Cortex of kidney (tissue), 1 donor: ENCODE measurements at places on chromosomes 3 and 15.

DNA sequence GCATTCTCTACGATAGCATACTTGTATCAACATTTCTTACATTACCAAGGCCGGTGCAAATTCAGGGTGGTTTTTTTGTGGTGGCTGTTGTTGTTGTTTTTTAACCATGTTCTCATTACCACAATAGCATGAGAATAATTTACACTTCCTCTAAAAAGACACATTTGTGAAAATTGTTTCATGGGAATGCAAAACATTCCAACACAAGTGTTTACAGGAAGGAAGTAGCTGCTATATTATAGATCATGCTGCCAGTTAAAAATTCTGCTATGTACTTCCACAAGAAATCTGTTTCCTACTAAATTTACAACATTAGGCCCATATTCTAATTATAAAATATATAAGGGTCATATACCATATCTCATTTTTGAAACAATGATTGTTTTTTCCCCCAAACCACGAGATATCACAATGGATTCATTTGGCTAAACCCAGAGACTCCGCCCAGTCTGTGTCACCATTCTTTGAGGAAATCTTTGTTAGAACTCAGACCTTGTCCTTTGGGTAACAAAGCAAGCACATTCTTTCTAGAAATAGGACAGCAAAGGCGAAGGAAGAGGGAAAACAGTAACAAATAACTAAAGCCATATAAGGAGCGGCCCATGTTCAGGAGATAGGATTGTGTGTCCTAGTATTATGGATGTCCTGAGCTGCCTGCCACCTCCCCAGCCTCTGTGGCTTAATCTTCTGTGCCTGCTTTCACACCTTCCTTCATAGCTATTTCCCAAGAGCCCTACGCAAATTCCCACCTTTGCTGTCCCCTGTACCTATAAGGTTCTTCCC, 60.1 kb downstream of the UACA start:
- no peak for DNase-seq

DNA sequence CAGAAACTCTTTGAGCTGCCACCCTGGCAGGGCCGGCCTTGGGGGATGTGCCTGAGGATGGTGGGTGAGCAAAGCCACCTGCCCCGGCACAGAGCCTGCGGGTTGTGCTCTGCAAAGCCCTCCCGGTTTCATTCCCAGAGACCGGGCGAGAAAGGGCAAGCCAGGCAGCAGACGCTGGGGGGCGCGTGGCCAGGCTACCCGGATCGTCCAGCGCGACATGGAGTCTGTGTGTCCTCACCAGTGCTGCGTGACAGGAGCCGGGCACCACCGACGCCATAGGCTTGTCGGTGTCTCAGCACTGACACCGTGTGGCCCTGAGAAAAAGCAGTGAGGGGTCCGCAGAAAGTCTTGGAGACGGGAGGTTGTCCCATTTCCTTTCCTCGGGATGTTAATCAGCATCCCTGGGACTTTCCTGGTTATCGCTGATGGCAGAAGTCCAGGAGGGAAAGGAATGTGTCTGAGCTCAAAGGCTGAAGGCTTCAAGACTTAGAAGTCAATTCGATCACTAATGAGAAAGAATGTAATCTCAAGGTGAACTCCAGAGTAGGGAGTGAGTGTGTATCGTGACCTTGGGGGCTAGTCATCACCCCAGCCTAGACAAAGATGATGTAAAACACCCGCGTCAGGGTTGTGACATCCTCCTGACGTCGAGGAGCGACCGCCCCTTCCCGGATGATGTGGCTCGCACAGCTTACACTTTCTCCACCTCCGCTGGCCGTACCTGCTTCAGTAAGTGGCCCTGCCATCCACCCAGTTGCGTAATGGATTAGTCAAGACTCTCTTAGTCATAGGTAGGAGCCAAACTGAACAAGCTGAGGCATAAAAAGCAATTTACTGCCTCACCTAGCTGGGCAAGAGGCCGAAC, 36.3 kb upstream of the PLA2G4E start:
- no peak for DNase-seq

GRCh38 chr15:98683831-98684230, 35.5 kb downstream of the IGF1R start:
- DNase-seq, result no peak

GRCh38 chr3:152159328-152159727, 109.4 kb upstream of the MBNL1 start:
- no peak for DNase-seq

DNA sequence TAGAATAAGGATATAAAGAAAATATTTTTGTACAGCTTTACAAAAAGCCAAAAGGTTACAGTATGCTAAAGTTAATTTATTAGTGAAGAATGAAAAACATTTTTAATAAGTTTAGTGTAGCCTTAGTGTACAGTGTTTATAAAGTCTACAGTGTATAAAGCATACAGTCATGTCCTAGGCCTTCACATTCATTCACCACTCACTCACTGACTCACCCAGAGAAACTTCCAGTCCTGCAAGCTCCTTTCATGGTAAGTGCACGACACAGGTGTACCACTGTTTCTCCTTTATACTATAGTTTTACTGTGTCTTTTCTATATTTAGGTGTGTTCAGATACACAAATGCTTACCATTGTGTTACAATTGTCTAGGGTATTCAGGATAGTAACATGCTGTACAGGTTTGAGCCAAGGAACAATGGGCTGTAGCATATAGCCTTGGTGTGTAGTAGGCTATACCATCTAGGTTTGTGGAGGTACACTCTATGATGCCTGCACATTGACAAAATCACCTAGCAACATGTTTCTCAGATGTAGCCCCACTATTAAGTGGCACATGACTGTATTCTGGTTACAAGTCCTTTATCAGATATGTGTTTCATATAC, 197.1 kb upstream of the KBTBD8 start:
- DNase-seq, result no peak

DNA sequence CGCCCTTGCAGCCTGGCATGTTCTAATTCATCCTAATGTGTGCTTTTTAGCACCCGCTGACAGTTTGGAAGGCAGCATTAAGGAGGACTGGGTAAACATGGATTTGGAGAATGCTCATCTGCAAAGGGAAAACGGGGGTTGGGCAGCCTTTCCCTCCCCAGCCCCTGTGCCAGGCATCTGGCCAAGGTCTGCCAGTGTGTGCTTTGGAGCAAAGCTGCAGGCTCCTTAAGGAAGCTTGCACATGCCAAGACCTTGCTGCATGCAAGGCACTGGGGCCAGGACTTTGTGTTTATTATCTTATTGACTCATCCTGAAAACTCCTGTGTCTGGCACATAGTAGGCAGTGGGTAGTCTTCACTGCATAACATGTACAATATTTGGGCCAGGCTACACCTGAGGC, 20.1 kb downstream of the FAM3D start:
- no peak for DNase-seq

DNA sequence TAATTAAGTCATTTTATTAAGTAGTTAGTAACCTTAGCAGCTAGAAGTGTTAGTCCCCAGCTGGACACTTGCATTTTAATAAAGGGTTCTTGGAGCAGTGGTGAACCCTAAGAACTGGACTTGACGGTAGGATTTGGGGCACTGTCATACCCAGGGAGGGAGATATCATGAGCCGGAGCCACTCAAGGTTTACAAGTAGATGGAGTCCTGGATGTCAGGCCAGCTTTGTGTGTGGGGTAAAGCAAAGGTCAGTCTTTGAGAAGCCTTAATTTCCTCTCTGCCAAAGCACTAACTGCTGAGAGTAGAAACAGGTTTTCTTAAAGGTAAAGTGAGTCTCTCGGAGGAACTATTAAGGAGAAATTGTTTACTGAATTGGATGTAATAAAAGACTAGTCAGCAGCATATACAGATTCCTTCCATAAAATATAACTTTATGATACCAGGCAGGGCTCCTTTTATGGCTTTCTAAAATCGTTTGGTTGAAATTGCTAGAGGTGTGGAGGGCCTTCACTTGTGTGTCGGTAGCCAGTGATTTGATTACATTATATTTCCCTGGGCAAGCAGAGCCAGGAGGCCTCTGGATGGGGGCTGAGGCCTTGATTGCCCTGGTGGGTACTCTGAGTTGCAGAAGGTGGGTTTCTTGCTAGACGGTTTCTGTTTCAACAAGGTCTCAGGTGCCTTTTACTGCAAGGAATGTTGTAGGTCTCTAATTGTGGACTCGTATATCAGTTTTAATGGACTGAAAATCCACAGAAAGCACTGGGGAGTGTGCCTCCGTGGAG, 23.1 kb downstream of the SQOR start:
- no peak for DNase-seq

- no peak for DNase-seq
Measured at GRCh38 chr3:117255736-117256135, 546.2 kb downstream of the TUSC7 start.
